ENCODE measurements at places on chromosomes 1 and 21. TPM values are rescaled to one million over a fixed set of nuclear protein-coding genes. Genes with fewer than 3 reads are reported as not detected.

- no peak for DNase-seq
Observed at GRCh38 chr1:95699149-95699953, 465.3 kb downstream of the RWDD3 start.

GRCh38 chr21:44450999-44451398, 4.3 kb upstream of the LRRC3 start:
- no peak for DNase-seq

- DNase-seq: no peak
Observed at GRCh38 chr1:77100875-77101274, 118.4 kb downstream of the PIGK start.

GRCh38 chr1:198298640-198299039, 141.8 kb downstream of the NEK7 start:
- no peak for DNase-seq

DNA sequence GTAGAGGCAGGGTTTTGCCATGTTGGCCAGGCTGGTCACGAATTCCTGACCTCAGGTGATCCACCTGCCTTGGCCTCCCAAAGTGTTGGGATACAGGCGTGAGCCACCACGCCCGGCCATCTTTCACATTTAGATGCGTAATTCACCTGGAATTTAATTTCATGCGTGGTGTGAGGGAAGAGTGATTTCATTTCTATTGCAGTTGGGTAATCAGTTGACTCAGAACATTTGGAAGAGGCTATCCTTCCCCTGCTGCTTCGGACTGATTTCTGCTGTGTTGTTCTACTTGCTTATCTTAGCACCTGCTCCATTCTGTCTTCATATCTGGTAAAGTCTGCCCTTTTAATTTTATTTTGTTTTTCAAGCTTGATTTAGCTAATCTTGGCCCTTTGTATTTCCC, 19.1 kb downstream of the DIP2A start:
- no peak for DNase-seq

DNA sequence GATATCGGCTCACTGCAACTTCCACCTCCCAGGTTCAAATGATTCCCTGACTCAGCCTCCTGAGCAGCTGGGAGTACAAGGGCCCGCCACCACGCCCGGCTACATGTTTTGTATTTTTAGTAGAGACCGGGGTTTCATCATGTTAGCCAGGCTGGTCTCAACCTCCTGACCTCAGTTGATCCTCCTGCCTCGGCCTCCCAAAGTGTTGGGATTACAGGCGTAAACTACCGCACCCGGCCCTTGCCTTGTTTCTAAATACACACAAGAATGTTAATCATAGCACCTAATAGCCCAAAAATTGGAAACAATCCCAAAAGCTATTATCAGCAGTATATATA, 1.2 kb upstream of the MSTO1 start:
- DNase-seq: no peak

LCE1F gene
- total RNA-seq: not detected

TSPEAR gene
- total RNA-seq: not detected
